ENCODE measurements at places on chromosomes 3 and 15. TPM values are rescaled to one million over a fixed set of nuclear protein-coding genes. Genes with fewer than 3 reads are reported as not detected.
A peak's percentile ranks its signal among the peaks of the same experiment; 100 is the strongest.

CACNA2D3 gene
- total RNA-seq, result 0.08 TPM

DNA sequence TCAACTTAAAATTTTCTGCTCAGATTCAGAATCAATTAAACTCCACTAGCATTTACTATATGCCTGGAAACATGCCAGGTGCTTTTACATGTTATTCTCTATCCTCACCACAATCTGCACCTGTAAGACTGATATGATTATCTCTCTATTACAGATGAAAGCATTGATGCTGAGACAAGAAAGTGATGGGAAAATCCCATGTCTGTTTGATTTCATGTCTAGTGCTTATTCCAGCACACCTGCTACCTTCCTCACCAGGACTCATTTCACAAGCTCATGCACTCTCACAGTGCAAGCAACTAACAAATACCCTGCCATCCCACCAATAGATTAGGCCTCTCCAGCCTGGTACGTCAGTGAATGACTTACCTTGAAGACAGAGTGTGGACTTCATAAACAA is 25.0 kb upstream of the BCL6 start:
- DNase-seq, result no peak

DNA sequence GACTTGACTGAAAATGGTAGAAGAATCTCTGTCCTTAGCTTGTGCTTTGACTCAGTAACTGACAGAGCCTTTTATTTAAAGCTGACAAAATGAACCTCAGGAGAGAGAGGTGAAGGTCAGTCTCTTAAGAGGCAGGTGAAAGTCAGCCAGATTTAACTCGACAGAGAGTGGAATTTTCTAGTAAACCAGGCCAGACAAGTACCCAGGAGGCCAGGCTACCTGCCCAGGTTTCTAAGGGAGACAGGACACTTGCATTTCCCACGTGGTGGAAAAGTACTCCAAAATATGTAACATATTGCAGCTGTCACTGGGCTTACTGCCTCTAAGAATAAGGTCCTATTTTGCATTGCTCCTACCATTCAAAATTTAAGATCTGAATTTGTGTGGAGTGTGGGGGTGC is 167.9 kb downstream of the FMN1 start:
- DNase-seq, result no peak

GRCh38 chr3:30747771-30748281 is 141.4 kb downstream of the TGFBR2 start:
- no peak for DNase-seq

- peak; percentile 81 for DNase-seq
Observed at GRCh38 chr3:119579366-119580066, at the start of gene ADPRH. Gene ADPRH, plus strand, starts transcription at chr3:119579492. Its CDS starts 2,678 bp downstream, at chr3:119582170.

NPAP1 gene
- 0.08 TPM for total RNA-seq

HIGD2B gene
- total RNA-seq, result not detected

COL6A6 gene
- total RNA-seq, result 0.47 TPM

RETNLB gene
- total RNA-seq, result not detected

DNA sequence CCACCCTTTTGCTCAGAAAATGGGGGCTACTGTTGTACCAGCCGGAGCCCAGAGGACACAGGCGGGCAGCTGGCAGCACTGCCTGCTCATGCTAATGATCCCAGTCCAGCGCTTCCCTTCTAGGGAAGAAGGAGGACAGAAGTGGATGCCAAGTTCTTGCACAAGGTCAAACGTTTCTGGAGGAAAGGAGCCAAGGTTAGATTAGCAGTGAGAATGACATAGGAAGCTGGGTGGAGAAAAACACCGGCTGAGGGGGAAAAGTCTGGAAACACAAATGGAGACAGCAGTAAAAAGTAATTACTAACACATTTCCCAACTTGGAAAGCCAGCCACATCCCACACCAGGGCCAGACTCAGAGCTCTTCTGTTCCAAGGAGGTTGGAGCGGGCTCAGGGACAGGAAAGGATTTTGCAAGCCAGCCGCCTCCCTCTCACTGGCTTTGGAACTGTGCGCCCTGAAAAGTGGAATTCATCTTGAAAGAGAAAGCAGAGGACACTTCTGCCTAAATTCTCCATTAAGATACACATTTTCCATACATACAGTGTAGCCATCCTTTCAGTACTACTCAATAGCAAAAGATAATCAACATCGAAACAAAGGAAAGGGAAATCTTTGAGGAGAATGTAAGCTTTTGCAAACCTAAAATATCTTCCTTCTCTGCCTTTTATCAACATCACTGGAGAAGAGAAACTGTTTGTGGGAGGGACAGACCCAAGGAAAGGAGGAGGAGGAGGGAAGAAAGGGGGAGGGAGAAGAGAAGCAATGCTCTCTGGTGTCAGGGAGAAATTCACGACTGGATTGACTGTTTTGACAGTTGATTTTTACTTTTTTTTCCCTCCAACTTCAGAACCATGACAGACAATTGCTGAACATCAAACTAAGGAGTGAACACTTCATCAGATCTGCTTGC is 133.6 kb downstream of the CD47 start:
- DNase-seq, result no peak

- no peak for DNase-seq
Observed at GRCh38 chr15:33535135-33535534, 224.4 kb downstream of the RYR3 start.

NLGN1 gene
- 0.37 TPM for total RNA-seq

TMCO5A gene
- not detected for total RNA-seq

GRCh38 chr3:5002174-5002870 is 23.1 kb downstream of the BHLHE40 start:
- DNase-seq, result no peak

DNA sequence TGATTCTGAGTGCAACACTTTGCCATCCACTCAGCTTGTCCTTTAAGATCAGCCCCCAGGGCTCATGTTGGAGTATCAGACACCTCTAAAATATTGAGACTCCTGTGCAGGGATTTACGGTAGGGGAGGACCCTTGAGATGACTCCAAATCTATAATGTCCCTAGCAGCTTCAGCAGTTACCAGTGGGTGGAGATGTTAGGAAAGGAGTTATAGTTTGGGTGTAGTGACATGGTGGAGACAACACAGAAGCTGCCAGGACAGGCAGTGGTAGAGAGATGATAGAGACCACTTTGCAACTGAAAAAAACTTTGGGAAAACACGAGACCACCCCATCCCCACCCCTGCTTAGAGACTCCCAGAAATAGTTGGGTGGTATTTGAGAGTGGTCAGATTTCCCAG is 43.3 kb upstream of the GSK3B start:
- DNase-seq, result no peak

GRCh38 chr3:1787094-1787493 is 311.6 kb upstream of the CNTN4 start:
- no peak for DNase-seq

DNA sequence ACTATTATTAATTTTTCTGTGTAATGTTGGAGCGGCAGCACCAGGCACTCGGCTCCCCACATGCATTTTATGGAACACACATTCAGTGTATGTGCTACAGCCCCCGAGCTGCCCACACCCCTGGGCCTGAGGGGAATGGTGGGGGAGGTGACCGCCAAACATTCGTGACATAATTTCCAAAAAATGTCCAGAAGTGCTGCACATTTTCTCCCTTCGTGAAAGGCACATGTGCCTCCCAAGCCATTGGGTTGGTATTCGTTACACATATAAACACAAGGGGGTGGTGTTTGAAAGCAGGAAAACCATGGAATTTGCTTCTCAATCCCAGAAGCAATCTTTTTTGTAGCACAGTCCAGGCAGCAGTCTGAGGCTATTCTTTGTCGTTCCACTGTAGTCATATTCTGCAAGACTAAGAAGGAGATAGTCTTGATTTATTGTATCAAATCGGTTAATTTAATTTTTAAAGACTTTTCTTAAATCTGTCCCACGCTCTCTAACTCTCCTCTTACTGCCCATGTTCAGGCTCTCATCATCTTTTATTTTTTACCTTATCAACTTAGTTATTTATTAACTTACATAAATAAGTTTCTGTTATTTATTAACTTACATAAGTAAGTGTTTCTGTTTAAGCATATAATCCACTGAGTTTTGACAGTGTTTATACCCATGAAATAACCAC is 39.2 kb upstream of the POLR2M start:
- no peak for DNase-seq

DNA sequence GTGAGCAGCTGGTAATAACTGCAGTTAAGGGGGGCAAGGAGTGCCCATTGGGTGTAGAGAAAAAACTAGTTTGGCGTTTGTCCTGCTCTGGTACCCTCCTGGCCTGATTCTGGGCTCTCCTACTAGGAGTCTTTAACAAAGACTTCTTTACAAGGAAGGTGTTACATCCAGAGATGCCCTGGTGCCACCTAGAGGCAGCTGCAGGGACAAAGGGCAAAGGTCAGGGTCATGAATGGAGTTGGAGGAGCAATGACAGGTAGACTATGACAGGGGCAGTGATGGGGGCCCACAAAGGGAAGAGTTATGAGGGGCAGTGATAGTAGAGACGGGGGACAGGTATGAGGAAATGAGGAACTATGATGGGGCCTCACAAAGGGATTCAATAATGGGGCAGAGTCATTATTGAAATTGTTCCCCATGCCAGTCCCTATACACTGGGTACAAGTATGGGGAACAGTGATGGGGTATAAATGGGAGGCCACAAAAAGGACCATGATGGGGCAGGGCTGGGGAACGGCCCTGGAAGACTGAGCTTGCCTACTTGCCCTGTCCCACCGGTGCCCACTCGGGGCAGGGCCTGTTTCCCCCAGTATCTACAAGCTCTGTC is 7.9 kb downstream of the CCDC71 start:
- DNase-seq, result peak; percentile 60

DNA sequence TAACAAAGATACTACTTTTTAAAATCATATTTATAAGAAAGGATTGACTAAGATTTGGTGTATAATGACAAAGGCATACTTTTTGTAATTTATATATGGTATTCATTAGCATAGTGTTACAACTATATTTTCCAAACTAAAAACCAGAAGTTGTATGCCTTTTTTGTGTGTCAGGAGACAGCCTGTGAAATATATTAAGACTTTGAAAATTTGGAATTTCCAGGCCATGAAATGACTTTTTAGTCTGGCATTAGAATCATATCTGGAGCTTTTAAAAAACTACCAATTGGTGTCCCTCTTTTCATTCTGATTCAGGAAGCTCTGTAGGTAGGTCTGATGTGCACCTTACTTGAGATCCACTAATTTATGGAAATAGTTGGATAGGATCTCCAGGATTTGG is 41.9 kb downstream of the CALML4 start:
- no peak for DNase-seq

AP3S2 gene
- 24.1 TPM for total RNA-seq

GRCh38 chr15:101029971-101030661 is 111.0 kb downstream of the LRRK1 start:
- peak; percentile 22 for DNase-seq

OSBPL10 gene
- 0.75 TPM for total RNA-seq

DNA sequence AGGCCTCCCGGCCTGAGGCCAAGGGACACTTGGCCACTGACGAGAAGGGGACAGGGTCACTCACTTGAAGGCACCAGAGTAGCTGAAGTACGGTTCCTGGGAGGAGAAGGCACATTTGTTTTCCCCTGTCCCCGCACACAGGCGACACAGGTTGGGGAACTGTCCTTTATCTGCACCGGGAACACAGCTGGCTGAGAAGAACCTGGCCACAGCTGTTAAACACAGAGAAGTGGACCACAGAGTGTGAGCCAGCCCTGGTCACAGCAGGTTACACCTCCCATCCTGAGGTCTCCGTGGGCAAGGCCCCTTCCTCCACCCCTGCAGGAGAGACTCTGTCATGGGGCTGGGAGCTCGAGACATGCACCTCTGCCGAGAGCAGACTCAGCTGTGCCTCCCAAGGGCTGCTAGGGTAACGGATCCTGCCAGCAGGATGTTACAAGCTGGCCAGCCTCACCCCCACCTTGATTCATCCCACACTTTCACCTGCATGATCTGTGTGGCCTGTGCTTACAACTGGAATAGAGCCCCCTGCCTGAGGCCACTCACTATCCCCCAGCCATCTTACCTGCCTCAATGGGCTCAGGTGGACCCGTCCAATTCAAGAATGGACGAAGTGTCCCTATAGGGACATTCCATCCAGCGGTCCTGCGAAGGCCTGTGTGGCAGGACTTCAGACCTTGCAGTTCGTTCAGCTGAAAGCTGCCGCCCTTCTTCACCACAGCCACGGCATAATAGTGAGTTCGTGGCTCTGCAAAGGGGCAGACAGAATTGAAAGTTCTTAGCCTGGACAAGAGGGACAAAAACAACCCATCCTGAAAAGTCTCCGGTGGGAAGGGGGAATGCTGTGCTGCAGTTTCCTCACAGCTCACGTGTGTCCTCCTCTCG is 9.2 kb downstream of the LTF start:
- DNase-seq, result peak; percentile 24

DNA sequence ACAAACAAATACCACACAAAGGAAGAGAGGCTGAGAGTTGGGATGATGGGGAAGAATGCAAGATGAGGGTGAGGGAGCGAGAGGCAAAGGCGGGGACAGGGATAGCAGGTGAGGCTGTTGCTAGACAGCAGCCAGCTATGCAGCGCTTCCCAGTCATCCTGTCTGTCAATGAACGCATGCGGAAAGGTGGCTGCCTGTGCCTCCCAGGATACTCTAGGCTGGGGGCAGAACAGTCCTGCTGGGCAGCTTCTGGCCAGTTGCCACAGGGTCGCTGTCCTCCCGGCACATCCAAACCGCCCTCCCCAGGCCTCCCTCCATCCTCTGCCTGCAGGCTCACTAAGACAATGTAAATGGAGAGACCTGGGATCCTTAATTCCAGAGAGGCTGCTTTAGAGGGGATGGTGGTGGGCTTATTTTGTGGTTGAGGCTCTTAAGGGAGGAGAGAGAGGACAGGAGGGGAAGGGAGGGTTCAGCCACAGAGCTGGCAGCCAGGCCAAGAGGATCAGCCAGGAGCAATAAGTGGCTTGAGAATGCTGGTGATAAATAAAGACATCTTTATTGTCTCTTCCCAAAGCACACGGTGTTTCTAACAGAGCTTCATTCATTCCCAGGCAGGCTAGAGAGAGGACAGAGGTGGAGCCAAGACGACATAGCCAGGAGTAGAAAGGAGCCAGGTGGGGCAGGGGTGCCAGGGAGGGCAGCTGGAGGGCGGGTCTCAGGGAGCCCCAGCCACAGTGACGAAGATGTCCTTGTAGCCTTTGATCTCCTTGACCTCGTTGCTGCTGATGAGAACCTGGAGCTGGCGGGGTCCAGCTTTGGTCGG is 9.2 kb upstream of the TGM5 start:
- no peak for DNase-seq

- DNase-seq, result no peak
Observed at GRCh38 chr3:65093641-65094040, 405.8 kb upstream of the ADAMTS9 start.

- no peak for DNase-seq
Observed at GRCh38 chr15:69914960-69915359, 182.8 kb downstream of the TLE3 start.

Data from liver (tissue), 10 donors.